ENCODE measurements at places on chromosomes 13 and 19. TPM values are rescaled to one million over a fixed set of nuclear protein-coding genes. Genes with fewer than 3 reads are reported as not detected.

- DNase-seq: no peak
- no peak overlapping the region for H3K4me3 ChIP-seq
- no peak overlapping the region for H3K27ac ChIP-seq
- peaks cover 7% of the 10 kb centered on the region for H3K36me3 ChIP-seq
- no peaks in the 10 kb centered on the region for H3K27me3 ChIP-seq
These were observed 1930.2 kb downstream of the OLFM4 start for GRCh38 chr13:54958781-54959180.

GRCh38 chr13:98925949-98926348 lies 51.9 kb downstream of the DOCK9 start:
- H3K36me3 ChIP-seq: no peaks in the 10 kb centered on the region
- no peak overlapping the region for H3K4me3 ChIP-seq
- H3K4me1 ChIP-seq: peaks cover 29% of the 10 kb centered on the region
- H3K27ac ChIP-seq: peak overlapping the region; percentile 87

GRCh38 chr13:50676602-50677001 lies 166.9 kb downstream of the DLEU7 start:
- H3K36me3 ChIP-seq: no peaks in the 10 kb centered on the region
- H3K4me1 ChIP-seq: no peaks in the 10 kb centered on the region
- DNase-seq: no peak
- H3K27me3 ChIP-seq: no peaks in the 10 kb centered on the region

GRCh38 chr13:69474011-69474685 lies 633.5 kb upstream of the ATXN8OS start:
- no peak for DNase-seq
- no peaks in the 10 kb centered on the region for H3K27me3 ChIP-seq
- no peaks in the 10 kb centered on the region for H3K4me1 ChIP-seq
- no peak overlapping the region for H3K4me3 ChIP-seq
- no peaks in the 10 kb centered on the region for H3K36me3 ChIP-seq

DNA sequence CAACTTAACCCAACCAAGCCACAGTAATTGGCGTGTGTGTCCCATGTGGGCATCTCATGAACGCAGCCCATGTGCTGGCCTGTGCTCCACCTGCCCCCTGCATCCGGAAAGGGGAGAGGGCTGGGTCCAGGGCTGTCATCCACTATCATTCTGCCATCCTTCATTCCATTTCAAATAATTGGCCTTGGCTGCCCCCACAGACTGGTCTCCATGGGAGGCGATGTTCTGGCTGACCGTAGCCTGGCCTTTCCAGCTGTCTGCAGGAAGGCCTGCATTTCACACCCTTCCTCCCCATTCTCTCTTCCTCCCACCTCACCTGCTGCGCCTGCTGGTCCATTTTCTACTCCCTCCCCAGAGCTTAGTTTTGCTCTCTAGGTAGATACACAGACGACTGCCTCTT lies 442.8 kb downstream of the COG6 start:
- H3K36me3 ChIP-seq: peaks cover 3% of the 10 kb centered on the region
- DNase-seq: no peak
- no peak overlapping the region for H3K27ac ChIP-seq
- no peaks in the 10 kb centered on the region for H3K27me3 ChIP-seq
- no peak overlapping the region for H3K4me3 ChIP-seq
- no peaks in the 10 kb centered on the region for H3K4me1 ChIP-seq

- peaks cover 60% of the 10 kb centered on the region for H3K27me3 ChIP-seq
- no peak overlapping the region for H3K27ac ChIP-seq
- no peak overlapping the region for H3K4me3 ChIP-seq
These were observed 31.2 kb downstream of the CBY2 start for GRCh38 chr13:45733361-45733760.

DNA sequence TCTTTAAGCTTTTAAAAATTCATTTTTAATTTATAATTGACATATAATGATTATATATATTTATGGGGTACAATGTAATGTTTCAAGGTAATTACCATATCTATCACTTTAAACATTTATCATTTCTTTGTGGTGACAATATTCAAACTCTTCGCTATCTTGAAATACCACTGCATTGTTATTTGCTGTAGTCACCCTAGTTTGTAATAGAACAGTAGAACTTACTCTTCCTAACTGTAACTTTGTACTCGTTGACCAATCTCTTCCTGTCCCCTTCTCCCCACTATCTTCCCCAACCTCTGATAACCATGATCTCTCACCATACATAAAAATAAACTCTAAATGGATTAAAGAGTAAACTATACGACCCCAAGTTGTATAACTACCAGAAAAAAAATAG lies 20.4 kb downstream of the COG6 start:
- no peaks in the 10 kb centered on the region for H3K27me3 ChIP-seq
- H3K4me3 ChIP-seq: no peak overlapping the region
- peaks cover 28% of the 10 kb centered on the region for H3K36me3 ChIP-seq

DNA sequence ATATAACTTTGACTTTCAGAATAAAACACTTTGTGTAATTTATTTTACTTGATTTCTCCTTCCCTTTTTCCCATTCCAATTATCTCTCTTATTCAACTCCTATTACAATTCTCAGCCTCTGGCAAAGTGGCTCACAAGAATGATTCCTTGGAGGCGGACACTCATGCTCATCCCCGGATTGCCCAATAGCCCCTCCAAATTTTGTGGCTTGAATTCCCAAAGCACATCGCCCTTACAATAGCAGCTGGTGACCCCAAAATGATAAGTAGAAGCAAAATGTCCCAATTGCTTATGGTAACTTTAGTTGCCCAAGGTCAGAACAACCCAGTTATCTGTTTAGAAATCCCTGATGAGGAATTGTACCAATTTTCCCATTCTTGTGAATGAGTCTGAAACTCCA lies 1523.5 kb upstream of the PRR20A start:
- no peaks in the 10 kb centered on the region for H3K4me1 ChIP-seq
- H3K36me3 ChIP-seq: no peaks in the 10 kb centered on the region
- no peak overlapping the region for H3K4me3 ChIP-seq
- no peaks in the 10 kb centered on the region for H3K27me3 ChIP-seq
- DNase-seq: no peak

GRCh38 chr19:41774515-41774980 lies 19.2 kb downstream of the CEACAM6 start:
- H3K4me1 ChIP-seq: no peaks in the 10 kb centered on the region
- H3K27me3 ChIP-seq: no peaks in the 10 kb centered on the region
- no peaks in the 10 kb centered on the region for H3K36me3 ChIP-seq

DNA sequence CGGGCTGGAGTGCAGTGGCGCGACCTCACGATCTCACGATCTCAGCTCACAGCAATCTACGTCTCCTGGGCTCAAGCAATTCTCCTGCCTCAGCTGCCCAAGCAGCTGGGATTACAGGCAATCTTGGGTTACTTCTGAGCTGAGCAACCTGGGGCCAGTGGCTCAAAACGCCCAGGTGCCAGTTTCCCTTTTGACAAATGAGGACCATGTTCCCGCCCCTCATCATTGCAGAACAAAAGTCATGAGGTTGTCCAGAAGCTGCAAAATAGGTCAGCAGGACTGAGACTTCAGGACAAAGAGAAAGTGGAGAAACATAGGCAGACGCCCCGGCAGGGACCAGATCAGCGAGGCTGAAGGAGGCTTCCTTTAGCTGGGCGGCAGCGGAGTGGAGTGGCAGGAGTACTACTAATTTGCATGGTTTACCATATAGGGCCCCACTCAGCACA lies 3.3 kb upstream of the ADGRE5 start:
- H3K27ac ChIP-seq: no peak overlapping the region
- no peak for DNase-seq
- H3K27me3 ChIP-seq: no peaks in the 10 kb centered on the region
- peaks cover 22% of the 10 kb centered on the region for H3K4me1 ChIP-seq

DNA sequence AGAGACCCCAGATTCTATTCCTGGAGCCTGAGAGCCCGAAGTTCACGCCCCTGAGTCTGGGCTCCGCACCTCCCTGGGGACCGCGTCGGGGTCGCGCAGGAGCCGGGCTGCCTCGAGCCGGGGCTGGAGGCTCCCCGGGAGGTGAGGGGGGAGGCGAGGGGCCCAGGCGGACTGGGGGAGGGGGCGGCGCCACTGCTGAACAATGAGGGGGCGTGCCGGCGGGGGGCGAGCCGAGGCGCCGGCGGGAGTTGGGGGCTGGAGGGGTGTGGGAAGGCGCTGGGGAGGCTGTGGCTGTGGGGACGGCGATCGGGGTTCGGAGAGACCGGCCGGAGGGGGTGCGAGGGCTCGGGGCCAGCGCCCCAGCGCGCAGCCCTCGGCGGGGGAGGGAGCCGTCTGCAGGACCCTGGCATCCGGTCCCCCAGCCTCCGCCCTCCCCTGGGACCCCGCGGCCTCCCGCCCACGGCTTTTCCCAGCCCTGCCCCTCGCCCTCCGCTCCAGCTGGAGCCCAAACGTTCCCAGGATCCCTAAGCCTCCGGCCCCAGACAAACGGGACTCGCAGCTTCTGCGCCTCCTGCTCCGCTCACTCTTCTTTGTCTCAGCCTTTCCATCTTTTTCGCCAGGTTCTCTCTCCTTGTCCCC lies 922 bp downstream of the PLEKHG2 start:
- peak overlapping the region; percentile 94 for H3K4me3 ChIP-seq
- peaks cover 41% of the 10 kb centered on the region for H3K4me1 ChIP-seq
- H3K27ac ChIP-seq: peak overlapping the region; percentile 98

DNA sequence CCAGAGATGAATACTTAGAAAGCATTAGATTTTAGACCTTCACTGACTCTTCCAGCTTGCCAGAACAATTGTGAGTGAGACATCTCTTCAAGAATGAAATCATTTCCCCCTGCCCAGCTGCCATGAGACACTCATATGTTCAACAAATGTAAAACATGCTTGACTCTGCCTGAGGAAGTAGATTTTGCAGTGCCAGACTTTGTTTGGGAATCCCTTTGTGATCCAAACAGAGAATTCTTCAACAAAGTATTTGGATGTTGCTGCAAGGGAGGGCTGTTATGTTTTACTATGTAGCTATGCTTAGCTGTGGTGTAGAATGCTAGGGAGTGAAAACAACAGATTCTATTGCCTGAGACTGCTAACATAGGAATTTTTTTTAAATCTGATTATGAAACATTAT lies 416.4 kb downstream of the DCT start:
- peaks cover 5% of the 10 kb centered on the region for H3K36me3 ChIP-seq
- peak overlapping the region; percentile 28 for H3K27ac ChIP-seq
- no peaks in the 10 kb centered on the region for H3K27me3 ChIP-seq
- no peak for DNase-seq
- H3K4me1 ChIP-seq: peaks cover 43% of the 10 kb centered on the region

GRCh38 chr19:44620667-44621066 lies 7.3 kb downstream of the IGSF23 start:
- H3K36me3 ChIP-seq: no peaks in the 10 kb centered on the region
- no peak overlapping the region for H3K4me3 ChIP-seq
- H3K27me3 ChIP-seq: no peaks in the 10 kb centered on the region
- no peaks in the 10 kb centered on the region for H3K4me1 ChIP-seq
- H3K27ac ChIP-seq: no peak overlapping the region

GRCh38 chr13:27379694-27380641 lies 44.5 kb upstream of the GTF3A start:
- peaks cover 15% of the 10 kb centered on the region for H3K4me1 ChIP-seq
- no peaks in the 10 kb centered on the region for H3K36me3 ChIP-seq
- no peak overlapping the region for H3K4me3 ChIP-seq
- DNase-seq: peak; percentile 86
- no peak overlapping the region for H3K27ac ChIP-seq

GRCh38 chr13:42214446-42214845 lies 57.5 kb upstream of the AKAP11 start:
- peaks cover 12% of the 10 kb centered on the region for H3K36me3 ChIP-seq
- DNase-seq: no peak
- H3K27ac ChIP-seq: no peak overlapping the region
- H3K4me1 ChIP-seq: peaks cover 7% of the 10 kb centered on the region
- H3K4me3 ChIP-seq: no peak overlapping the region

Gene RTBDN
- not detected for total RNA-seq

Gene EDNRB
- total RNA-seq: 3.0 TPM

Gene GAMT
- total RNA-seq: 44.5 TPM

Gene SLC25A30
- total RNA-seq: 13.9 TPM

Gene F10
- 12.1 TPM for total RNA-seq
